ENCODE measurements at places on chromosomes 16 and 17. TPM values are rescaled to one million over a fixed set of nuclear protein-coding genes. Genes with fewer than 3 reads are reported as not detected.

- DNase-seq = no peak
Observed at GRCh38 chr16:76035689-76036088, 241.5 kb upstream of the CNTNAP4 start.

GRCh38 chr17:9343516-9343915, 232.1 kb downstream of the STX8 start:
- DNase-seq = no peak

GRCh38 chr17:37389160-37389559, 13.4 kb downstream of the C17orf78 start:
- no peak for DNase-seq

The SOST gene
- total RNA-seq = not detected

The HOXB4 gene
- 0.09 TPM for total RNA-seq

GRCh38 chr17:47265983-47266541, 12.4 kb downstream of the ITGB3 start:
- DNase-seq = no peak

The HSDL1 gene
- 101 TPM for total RNA-seq

- DNase-seq = peak; percentile 49
Observed at GRCh38 chr17:12256380-12256995, 235.8 kb downstream of the MAP2K4 start.

DNA sequence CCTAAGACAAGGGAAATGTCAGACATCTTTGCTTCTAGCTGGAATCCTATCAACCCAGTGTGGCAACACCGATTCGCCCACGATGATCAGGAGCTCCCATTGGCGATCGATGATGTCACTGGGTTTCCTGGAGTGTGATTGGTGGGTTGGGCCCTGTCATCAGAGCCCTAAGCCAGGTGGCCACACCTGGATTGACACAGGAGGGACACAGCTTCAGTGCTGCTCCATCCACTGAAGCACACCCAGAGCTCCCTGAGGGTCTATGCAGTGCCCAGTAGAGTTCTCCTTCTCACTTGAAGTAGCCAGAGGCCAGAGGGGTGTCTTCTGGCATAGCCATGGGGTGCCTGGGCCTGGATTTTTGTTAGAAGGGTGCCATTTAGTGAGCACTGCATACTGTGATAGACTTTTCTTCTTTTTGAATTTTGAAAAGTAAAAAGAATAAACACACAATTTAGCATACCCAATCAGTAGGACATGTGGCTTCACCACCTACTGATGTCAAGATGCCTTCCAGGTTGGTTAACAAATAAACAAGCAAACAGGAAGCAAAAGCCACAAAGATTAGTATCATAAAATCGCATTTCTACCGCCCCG, 77.6 kb downstream of the CMIP start:
- no peak for DNase-seq

GRCh38 chr17:66971264-66971663, 6.8 kb downstream of the CACNG4 start:
- DNase-seq = no peak

GRCh38 chr16:67872131-67872630, 671 bp upstream of the EDC4 start:
- DNase-seq = no peak

Data from cerebellum (tissue), 4 donors.